ENCODE measurements at places on chromosomes 6 and 20.

- peak; percentile 86 for DNase-seq
Measured at GRCh38 chr6:125944434-125944816, 12.1 kb upstream of the HINT3 start.

- peak; percentile 67 for DNase-seq
Measured at GRCh38 chr20:371755-372542, 8.6 kb upstream of the TRIB3 start.

- no peak for DNase-seq
Measured at GRCh38 chr6:139539852-139540251, 165.4 kb upstream of the CITED2 start.

DNA sequence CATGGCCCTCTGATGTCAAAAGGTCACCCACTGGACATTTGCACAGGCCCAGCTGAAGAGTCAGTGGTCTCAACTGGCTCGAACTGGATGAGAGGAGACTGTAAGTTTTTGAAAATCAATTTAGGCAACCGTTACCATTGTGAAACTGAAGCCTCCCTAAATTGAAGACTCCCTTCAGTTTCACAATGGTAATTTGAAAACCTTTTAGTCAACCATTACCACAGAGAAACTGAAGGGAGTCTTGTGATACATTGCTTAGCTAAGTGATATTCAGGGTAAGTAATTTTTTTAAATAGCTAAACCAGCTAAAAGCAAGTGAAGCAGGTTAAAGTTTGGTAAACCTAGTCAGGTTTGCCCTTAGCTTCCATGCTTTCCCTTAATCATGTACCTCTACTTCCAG is 197.3 kb upstream of the NT5E start:
- no peak for DNase-seq

DNA sequence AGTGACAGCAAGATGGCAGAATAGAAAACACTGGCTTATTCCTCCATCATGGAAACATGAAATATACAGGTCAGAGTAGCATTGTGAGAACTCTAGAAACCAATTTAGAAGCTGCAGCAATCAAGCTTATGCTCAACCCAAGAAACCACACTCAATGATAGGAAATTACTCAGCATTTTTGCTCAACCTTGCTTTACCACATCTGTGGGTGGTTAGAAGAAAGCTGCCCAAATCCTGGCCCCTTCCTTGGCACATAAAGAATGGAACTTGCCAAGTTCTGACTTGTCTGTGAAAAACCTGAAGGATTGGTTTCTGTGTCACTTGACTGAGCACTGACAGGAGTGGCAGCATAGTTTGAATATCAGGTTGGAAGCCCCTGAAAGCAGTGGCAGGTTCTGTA is 108.0 kb upstream of the MOCS1 start:
- DNase-seq, result no peak

GRCh38 chr6:135962731-135963130 is 111.2 kb downstream of the PDE7B start:
- DNase-seq, result no peak

DNA sequence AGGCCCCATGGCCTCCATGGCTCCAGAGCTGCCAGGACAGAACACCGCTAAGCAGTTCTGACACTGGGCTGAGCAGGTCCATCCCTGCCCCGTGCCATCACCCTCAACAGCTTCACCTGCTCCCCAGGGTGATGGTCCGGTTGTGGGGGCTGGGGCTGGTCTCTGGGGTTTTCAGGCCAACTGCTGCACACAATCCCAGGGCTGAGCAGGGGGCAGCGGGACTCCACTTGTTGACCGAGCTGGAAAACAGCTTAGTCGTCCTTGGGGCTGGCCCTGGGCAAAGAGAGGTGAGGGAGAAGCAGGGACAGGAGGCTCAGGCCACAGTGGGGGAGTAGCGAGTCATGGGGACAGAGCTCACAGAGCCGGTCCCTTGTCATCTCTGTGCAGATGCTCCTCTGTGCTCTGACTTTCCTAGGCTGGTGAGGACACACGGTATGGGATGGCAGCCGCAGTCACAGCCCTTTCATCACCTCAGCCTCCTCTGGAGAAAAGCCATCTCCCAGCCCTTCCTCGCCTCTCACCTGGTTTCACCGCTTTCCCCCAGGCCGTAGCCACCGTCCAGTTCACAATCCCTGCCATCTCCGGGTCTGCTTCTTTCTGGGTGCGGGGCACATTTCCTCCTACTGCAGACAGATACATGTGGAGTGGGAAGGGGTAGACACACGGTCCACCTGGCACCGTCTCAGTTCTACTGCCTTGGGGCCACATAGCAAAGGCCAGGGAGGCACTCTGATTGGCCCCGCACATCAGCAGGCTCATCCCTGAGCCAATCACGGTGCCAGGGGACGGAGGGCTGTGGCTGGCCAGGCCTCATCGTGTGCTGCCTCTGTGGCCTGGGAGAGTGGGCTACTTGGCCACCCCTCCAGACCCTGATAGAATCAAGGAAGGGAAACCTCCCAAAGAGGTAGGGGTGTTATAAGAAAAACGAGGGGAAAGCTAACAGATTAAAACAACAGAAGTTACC is 19.1 kb downstream of the MDFI start:
- no peak for DNase-seq

DNA sequence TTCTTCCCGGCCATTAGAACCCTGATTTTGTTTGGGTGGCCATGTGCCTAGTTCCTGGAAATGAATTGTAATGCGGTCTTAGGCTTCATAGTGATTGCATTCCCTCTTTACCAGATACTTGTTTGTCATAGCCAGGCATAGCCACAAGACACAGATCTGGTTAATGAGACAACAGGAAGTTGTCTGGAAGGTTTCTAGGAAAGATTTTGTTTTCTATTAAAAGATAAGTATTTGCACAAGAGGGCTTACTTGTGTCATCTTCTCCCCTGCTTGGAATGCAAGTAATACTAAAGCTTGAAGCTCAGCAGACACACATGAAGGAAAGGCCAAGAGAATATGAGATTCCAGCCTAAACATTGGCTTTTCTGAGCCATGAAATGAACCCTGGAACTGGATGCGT is 12.9 kb downstream of the FARS2 start:
- no peak for DNase-seq

GRCh38 chr20:59824711-59825562 is 108.5 kb downstream of the SYCP2 start:
- DNase-seq, result peak; percentile 4

DNA sequence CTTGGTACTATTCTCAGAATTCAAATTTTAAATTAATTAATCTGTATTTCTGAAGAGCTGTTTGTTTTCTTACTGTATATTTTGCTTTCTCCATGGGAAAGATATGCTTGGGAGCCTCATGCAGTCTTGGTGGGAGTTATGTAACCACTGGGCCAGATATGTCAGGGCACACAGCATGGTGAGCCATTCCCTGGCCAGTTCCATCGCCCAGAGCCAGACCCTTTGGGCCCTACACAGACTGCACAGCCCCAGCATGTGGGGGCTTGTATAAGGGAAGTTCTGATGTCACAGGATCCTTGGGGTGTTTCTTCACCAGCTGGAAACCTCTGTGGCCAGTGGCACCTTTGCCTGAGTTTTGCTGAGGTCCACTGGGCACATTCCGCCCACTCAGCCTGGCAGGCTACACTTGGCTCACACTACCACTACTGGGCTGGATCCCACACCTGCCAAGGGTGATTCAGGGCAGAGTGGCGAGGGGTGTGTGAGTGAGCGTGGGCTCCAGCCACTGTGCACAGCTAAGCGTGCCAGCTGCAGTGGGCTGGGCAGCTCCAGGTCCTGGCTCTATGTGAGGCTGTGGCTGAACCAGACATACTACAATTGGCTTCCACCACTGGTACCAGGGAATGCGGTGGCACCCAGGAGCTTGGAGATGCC is 293.5 kb downstream of the ARHGAP18 start:
- DNase-seq, result no peak

GRCh38 chr6:44664716-44665115 is 277.2 kb downstream of the CDC5L start:
- DNase-seq, result no peak

GRCh38 chr6:143980921-143981320 is 27.1 kb downstream of the PLAGL1 start:
- no peak for DNase-seq

DNA sequence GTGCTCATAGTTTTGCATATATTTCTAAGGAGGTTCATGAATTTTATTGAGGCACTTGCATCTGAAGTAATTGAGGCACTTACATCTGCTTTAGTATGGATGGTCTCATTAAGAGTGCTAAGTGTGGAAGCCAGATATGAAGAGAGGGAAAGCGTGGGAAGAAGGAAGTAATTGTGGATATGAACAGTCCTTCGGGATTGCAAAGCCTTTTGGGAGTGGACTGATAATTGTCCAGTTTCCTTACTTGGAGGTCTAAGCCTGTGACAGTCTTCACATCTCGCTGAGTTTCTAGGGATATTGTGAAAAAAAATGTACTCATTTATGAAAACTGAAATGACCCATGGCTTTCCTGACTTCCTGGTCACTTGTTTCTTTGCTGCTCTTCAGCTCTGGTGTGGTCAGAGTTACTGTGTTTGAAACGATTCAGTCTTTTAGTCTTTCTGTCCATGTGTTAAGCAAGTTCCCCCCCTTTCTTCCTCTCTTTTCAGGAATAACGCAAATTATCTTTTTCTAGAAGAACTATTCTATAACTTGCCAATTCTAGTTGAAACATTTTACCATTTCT is 137.3 kb downstream of the ZFAND3 start:
- DNase-seq, result peak; percentile 54

DNA sequence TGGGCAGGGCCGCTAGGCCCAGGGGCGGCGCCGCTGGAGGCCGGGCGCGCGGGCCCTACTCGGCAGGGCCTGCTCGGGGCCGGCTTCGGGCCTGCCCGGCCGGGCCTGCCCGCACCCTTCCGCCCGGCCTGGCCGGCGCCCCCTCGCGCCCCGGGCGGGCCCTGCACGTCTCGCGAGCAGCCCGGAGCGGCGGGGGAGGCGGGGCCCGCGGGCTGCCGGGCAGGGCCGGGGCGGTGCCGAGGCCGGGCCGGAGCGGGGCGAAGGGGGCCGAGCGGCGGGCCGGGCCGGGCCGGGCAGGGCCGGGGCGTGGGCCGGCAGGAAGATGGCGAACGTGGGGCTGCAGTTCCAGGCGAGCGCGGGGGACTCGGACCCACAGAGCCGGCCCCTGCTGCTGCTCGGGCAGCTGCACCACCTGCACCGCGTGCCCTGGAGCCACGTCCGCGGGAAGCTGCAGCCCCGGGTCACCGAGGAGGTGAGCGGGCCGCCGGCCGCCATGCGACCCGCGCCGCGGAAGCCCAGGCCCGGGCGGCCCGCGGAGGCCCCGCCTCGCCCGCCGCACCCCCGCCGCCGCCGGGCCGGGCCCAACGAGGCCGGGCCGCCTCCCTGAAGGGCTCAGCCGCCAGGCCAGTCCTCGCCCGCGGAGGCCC is at the start of gene NPEPL1:
TSS of gene NPEPL1 (plus strand) at position 222 of the 647 bp plus-strand sequence. CDS start at position 323, 101 bp downstream.
- DNase-seq, result peak; percentile 97

GRCh38 chr6:68760485-68760884 is 125.4 kb downstream of the ADGRB3 start:
- no peak for DNase-seq

DNA sequence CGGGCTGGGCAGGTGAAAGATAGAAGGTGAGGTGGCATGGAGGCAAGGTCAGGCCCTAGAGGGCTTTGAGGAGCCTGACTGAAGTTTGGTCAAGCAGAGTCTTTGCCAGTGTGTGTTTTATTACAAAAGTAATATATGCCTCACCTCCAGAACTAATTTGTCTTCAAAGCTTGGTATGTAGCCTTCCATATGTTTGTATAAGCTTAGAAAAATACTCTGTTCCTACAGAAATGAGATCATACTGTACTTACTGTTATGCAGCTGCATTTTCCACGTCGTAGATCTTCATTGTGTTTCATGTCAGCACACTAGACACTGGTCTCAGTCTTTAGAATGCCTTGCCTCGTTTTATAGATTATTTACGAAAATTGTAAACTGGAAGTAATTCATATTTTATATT is 61.8 kb downstream of the ANKS1A start:
- no peak for DNase-seq

DNA sequence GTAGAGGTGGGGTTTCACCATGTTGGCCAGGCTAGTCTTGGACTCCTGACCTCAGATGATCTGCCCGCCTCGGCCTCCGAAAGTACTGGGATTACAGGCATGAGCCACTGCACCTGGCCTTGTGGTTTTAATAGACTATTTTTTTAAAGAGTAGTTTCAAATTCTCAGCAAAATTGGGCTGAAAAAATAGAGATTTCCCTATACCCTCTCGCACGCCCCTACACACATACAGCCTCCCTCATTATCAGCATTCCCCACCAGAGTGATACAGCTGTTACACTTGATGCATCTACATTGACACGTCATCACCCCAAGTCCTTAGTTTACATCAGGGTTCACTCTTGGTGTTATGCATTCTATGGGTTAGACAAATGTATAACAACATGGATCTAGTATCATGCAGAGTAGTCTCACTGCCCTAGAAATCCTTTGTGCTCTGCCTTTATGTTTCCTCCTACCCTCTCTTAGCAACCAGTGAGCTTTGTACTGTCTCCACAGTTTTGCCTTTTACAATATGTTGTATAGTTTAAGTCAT is 103.6 kb downstream of the CDYL start:
- DNase-seq, result no peak

- no peak for DNase-seq
Measured at GRCh38 chr6:11210386-11211138, 21.9 kb downstream of the NEDD9 start.

DNA sequence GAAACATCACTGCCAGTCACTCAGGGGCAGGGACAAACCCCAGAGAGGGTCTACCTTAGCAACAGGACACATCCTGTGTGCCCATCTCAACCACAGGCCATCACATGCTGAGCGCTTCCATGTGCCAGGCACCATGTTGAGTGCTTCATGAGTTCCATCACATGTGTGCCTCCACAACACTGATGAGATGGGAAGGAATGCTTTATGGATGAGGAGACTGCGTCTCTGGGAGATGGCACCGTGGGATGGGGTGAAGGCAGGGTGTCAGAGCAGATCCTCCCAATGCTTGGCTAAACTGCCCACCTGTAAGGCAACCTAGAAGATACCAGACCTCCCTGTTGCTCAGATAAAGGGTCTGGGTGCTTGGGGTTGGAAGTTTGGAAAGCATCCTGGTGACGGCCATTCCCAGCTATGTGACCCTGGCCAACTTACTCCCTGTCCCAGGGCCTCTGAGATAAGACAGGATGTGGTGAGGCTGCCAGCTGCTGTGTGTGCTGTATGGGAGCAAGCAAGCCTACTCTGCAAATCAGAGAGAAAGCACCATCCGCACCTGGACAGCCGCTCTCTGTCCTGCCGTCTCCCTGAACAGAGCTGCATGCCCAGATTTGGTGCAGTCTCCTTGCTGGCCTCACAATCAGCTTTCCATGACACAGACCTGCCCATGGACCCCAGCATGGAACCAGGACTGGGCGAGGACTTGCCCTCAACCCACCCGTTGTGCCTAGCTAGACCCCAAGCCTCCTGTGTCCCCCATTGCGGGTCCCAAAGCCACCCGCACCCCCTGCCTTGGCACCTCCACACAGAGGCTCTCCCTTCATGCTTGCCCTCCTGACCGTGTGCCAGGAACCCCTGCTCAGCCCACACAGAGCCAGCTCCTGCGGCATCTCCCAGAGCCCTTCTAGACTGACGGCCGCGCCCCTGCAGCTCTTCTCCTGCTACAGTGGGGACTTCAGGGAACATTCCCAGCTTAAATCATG is 143.7 kb downstream of the SYNDIG1 start:
- no peak for DNase-seq

- DNase-seq, result no peak
Measured at GRCh38 chr6:33163540-33163939, 28.7 kb downstream of the COL11A2 start.

All from suppressor macrophage treated with lipopolysaccharide for 1 hour (primary cell).